ENCODE measurements at places on chromosomes 6 and 20.

GRCh38 chr6:161344626-161345025 lies 70.8 kb upstream of the AGPAT4 start:
- DNase-seq = no peak

DNA sequence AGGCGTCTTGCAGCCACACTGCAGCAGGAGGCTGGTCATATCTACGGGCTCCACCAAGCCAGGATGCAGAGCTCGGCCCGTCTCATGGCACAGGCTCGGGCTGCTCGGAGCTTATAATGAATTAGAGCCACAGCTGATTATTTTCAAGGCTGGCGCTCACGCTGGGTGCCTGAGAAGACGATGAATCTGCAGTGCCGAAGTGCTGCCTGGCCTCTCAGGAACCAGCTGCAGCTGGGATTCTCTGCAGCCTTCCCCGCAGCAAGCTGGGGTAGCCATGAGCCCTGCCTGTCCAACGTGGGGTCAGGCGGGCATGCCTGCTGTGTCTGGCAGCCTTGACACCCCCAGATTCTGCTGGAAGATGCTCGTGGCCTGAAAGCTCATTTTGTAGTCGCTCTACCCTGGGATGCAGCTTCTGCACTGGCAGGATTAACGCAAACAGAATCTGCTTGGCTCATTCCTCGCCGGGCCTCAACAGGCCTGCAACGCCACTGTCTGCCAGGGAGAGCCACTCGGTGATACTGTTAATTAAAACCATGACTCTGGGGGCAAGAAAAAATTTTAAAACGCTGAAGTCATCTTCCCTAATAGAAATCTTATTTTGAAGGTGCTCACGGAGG lies 104.3 kb downstream of the CDH26 start:
- DNase-seq = no peak

GRCh38 chr20:58192567-58192966 lies 35.9 kb downstream of the ANKRD60 start:
- DNase-seq = no peak

DNA sequence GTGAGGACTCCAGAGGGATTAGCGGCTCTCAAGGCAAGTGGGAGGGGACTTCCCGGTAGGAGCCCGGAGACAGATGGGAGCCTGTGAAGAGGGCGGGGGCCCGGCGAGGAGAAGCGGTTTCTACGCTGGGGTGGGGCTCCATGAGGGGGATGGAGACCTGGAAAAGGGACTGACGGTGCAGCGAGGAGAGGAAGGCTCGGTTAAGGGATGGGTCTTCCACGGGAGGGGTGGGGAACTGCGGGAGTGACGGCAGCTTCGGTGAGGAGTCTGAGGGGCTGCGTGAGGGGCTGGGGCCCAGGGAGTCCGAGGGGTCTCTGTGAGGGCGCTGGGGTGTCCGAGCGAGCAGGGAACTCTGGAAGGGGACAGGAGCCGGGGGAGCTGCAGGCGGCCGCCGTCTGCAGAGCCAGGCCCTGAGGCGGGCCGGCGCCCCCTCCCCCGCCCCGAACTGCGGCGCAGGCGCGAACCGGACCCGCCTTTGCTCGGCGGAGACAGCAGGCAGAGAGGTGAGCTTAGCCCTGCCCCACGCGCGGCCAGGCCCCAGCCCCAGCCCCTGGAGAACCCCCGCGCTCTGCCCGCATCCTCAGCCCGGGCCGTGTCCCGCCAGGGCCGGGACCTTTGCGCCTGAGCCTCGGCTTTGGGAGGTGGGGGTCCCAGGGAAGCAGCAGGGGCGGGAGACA lies at the start of gene NRSN2:
TSS of gene NRSN2 (plus strand) at position 472 of the 677 bp plus-strand sequence. CDS start 2,533 bp downstream, outside the sequence.
- DNase-seq = no peak

- DNase-seq = no peak
These were observed 510 bp downstream of the NDRG3 start for GRCh38 chr20:36745234-36745926.

DNA sequence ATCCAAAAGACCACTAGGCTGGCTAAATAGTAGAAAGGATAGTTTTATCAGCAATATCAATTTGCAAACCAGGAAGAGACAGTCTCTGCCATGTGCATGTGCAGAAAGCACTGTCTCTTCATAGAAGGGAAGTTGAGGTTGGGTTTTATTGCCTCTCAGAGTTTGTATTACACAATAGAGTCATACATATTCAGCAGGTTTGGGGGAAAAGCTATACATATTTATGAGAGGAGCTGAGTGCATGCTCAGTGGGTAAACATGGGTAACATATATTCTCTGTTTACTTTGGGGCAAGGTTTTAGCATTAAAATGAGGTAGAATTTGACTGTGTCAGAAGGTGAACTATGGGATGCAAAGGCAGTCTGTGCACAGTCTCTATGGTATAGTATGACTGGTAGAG lies 14.9 kb downstream of the TMEM170B start:
- peak; percentile 89 for DNase-seq

GRCh38 chr6:164108869-164109769 lies 694.6 kb downstream of the QKI start:
- peak; percentile 2 for DNase-seq

DNA sequence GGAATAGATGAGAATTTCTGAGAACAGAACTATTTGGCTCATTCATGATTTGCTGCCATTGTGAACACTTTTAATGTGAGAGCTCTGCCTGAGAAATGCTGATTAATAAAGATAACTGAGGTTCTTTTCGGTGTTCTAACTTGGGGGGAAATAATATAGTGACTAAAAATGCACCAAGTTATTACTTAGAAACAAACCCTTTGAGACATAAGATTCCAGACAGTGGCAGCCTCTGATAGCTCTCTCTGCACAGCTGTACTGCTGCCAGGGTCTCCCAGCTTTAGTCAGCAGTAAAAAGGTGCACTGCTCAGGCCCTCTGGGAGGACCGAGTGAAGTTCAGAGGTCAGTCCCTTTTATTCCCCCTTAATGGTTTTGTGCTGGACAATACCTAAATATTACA lies 2.5 kb upstream of the PRDM1 start:
- DNase-seq = no peak

DNA sequence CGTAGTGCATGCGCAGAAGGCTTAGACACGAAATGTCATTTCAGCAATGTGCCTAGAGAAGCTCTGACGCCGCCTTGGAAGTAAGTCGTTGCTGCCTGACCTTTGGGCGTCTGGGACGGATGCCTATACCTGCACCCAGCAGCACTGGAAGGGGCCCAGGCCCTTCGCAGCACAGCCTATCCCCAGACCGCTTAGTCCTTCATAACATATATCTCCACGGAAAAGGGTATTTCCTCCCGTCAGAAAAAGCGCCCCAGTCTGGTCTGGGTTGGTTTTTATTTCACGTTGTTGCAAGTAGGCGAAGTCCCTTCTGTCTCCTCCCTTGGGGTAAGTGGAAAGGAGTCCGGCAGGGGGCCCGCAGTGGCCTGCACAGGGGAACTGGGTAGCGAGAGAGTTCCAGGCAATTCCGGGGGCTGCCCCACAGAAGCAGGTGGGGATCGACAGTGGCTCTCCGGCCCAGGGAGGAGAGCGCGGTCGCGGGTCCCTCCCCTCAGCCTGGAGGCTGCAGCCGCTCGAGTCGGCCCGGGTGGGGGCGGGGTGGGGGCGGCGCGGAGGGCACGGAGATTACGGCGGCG lies 559 bp upstream of the EYA4 start:
- no peak for DNase-seq

GRCh38 chr6:158415666-158416065 lies 103.4 kb downstream of the TULP4 start:
- DNase-seq = no peak

DNA sequence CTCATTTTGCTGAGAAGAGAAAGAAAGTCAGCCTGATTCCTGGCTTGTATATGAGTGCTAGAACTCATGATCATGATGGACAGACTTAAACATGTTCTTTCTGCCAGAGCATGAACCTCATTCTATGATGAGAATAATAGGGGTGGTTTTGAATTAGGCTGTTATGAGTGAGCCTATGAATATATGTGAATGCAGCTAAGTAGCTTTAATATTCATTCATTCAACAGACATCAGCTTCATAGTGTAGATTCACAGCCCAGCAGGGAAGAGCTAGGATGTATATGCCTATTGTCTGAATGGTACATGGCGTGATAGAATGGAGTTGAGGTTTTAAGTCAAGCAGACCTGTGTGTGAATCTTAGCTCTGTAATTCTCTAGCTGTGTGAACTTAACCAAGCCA lies 573.2 kb downstream of the DHX35 start:
- no peak for DNase-seq

DNA sequence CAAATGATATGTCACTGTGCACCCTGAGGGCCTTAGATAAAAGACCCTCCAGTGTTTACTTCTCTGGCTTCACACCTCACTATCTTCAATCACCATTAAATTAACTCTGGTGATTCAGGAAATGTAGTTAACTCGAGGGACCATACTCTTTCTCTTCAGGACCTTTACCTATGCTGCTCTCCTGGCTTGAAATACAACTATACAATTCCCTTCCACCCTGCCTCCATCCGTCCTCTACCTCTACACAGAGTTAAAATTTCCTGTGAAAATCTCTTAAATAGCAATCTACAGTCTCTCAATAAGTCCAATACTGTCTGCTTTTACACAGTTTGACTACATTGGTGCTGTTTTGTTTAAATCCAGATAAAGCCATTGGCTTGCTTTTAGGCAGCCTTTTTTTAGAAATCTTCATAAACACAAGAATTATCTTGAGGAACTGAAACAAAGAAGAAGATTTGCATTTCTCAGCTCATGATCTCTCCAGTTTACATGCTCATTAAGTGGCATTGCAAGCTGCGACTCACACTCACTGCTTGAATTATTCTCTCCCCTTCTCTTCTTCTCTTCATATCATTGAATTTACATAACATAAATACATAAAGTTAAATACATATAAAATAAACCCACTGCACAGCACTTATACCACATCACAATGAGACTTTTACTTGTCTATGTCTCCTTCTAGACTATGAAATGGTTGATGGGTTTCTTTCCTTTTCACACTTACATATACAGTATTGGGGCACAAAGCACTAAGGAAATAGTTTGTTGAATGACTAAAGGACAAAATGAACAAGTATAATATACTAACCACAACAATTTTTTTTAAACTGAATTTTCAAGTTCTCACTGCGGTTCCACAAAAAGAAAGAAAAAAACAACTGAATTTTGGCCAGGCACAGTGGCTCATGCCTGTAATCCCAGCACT lies 239.0 kb upstream of the KCNQ5 start:
- no peak for DNase-seq

DNA sequence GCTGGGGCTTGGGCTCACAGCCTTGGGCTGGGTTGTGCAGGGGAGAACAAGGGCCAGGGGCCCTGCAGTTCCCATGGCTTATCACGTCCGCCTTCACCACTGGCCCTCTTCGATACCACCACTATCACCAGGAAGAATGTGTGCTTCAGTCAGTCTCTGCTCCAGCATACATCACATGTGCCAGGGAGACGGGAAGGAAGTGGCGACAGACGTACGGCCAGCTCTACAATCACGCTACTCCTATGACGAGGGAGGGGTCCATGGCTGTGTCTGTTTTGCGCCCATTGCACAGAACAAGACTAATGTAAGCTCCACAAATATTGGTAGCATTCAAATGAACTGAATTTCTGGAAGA lies 72.1 kb downstream of the TRAM2 start:
- no peak for DNase-seq

DNA sequence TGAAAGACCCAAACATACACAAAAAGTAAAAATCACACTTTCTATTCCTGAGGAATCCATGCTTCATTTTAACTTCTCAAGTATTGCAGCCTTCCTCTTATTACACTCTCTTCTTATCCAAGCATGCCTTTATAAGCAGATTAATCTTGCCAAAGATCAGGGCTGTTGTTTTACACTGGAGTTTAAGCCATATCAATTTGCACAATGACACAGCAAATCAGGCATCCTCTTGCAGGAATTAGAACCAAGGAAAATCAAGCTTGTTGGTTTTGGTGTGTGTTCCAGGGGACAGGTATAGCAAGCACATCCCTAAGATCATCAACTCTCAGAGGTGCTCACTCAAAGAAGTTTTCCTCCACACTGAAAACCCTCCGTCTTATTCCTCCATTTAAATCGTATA lies 69.5 kb downstream of the CYP39A1 start:
- DNase-seq = no peak

GRCh38 chr6:157428427-157429202 lies 47.6 kb downstream of the ZDHHC14 start:
- DNase-seq = no peak

DNA sequence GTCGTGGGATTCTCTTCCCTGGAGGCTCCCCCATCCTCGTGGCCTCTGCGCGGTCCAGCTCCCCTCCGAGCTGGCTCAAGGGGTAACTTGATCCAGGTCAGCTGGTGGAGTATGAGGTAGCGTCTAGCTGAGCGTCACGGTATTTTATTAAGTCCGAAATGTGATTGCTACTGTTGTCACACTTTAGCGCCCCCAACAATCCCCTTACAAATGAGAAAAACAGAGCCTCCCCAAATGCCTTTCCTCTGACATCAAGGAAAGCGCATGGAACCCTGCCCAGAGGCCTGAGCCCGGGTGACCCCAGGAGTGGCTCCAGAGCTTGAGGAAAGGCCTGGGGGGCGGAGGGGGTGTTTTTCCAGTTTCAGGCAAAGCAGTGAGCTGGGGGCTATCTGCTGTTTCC lies 192.4 kb downstream of the ZMYND8 start:
- DNase-seq = no peak

DNA sequence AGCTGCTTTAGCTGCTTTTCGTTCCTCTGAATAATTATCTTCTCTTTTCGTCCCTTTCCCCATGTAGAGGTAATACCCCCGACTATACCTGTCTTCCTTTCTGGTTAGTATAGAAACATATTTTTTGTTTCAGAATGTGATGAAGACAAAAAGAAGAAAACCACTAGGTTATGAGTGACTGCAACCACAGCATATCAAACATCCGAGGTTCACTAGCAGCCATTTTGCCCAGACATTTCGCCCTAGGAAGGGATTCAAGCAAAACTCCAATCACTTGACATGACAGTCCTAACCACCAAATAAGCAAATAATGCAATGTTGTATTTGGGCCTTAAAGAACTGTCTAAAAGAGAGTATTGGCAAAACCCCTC lies 9.4 kb downstream of the SNX5 start:
- no peak for DNase-seq

- no peak for DNase-seq
These were observed 157.9 kb downstream of the SLC24A3 start for GRCh38 chr20:19370076-19371075.

DNA sequence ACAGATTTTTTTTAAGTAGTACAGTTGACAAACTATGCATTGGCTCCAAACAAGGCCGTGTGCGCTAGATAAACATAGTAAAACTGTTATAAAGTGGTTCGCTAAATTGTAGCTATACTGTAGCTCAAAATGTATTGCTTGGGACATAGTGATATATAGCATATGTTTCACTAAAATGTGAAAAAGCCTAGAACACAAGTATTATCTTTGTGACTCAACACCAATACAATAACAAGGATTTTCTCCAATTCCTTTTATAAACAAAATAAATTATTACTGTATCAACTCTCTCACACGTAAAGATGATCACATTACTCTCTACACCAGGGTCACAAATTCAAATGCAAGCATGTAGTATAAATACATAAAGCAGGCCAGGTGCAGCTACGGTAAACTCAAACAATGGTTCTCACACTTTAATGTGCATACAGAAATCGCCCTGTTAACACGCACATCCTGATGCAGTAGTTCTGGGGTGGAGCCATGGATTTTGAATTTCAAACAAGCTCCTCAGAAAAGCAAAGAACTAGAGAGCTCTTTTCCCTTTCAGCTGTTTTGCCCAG lies 214.6 kb downstream of the GMDS start:
- DNase-seq = no peak

GRCh38 chr20:38217791-38218565 lies 42.6 kb downstream of the KIAA1755 start:
- no peak for DNase-seq
